T-cell (primary cell): ENCODE measurements at places on chromosomes 7 and 10. TPM values are rescaled to one million over a fixed set of nuclear protein-coding genes. Genes with fewer than 3 reads are reported as not detected.

ACADSB gene
- total RNA-seq: 30.3 TPM

PLCE1 gene
- total RNA-seq: not detected

HOXA7 gene
- 0.67 TPM for total RNA-seq

EGFR gene
- total RNA-seq: 0.79 TPM

ANKRD61 gene
- total RNA-seq: not detected

CTAGE4 gene
- total RNA-seq: 0.75 TPM

VSTM4 gene
- total RNA-seq: not detected

LIPM gene
- total RNA-seq: not detected

LRRC18 gene
- total RNA-seq: not detected

TSPAN12 gene
- 0.33 TPM for total RNA-seq
